C1 segment of cervical spinal cord (tissue), 14 donors: ENCODE measurements at places on chromosomes 1 and 21.

DNA sequence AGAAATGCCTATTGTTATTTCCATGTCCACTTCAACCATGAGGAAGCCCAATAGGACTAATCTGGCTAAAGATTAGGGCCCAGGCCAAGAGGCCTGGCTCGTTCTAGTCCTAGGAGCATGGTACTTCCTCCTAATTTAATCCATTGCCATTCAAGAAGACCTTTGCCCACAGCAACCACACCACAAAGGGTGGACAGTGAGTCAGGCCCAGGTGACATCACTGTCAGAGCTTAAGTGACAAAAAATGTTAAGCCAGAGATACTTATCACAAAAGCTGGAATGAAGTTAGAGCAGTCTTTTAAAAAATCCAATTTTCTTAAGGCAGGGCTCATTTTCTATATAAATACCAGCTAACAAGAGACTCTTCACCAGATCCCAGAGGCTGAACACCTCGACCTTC, at the start of gene SPRR3:
Gene SPRR3 (plus strand): TSS at position 368 of the 400 bp plus-strand sequence. CDS start 1,272 bp downstream, outside the sequence.
- DNase-seq, result no peak

DNA sequence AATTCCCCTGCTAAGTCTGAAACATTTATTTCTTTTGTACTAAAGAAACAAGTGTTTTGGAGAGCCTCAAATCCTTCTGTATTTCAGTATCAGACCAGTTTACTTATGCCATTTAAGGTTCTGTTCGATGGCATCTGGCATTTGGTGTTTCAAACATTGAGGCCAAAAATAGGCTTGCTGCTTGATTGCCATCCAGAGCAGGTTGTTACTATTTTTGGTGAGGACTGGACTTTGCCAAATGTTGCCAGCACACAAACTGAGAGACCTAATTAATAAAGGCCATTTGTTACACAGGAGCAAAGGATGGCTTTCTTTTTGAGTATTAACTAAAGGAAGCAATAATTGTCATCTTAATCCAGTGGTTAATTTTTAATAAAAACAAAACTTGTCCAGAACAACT, 26.2 kb downstream of the VPS45 start:
- no peak for DNase-seq

GRCh38 chr1:206583707-206584648, 28.3 kb downstream of the EIF2D start:
- peak; percentile 68 for DNase-seq

DNA sequence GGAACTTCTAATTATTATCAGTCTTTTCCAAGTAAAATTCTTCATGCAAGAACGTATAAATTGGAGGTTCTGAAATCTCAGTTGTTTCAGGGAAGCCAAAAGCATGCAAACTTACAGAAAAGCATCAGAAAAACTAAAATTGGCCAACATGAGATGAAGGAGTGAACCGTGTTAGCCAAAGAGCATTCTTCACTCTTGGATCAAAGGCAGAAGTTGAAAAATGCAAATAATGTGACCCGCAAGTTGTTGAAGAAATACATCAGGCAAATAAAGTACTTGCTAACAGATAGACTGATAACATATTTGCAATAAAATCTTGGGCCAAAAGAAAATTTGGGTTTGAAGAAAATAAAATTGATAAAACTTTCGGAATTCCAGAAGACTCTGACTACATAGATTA, 29.6 kb downstream of the DIPK1A start:
- DNase-seq, result no peak

- DNase-seq, result no peak
These were observed 118.7 kb upstream of the KIF26B start for GRCh38 chr1:245036102-245036501.

DNA sequence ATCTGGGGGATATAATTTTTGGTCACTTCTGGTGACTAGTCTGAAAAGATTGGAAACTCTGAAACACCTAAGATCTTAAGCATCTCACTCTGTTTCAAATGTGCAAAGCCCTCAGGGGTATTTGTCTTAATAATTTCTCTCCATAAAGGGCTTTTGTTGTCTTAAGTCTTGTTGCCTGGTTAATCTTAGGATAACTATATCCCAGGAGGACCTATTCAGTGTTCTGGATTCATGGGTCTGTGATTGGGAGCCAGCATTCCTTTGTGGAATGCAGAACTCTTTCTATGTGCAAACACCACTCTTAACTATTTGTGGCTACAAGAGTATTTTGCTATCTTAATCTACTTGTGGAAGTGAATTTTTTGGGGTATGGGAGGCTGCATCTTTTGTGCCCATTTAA, 1573.0 kb upstream of the PRMT6 start:
- no peak for DNase-seq

GRCh38 chr1:13817906-13818305, 117.9 kb downstream of the PRDM2 start:
- no peak for DNase-seq

GRCh38 chr21:28099001-28099705, 893.5 kb downstream of the LTN1 start:
- no peak for DNase-seq

DNA sequence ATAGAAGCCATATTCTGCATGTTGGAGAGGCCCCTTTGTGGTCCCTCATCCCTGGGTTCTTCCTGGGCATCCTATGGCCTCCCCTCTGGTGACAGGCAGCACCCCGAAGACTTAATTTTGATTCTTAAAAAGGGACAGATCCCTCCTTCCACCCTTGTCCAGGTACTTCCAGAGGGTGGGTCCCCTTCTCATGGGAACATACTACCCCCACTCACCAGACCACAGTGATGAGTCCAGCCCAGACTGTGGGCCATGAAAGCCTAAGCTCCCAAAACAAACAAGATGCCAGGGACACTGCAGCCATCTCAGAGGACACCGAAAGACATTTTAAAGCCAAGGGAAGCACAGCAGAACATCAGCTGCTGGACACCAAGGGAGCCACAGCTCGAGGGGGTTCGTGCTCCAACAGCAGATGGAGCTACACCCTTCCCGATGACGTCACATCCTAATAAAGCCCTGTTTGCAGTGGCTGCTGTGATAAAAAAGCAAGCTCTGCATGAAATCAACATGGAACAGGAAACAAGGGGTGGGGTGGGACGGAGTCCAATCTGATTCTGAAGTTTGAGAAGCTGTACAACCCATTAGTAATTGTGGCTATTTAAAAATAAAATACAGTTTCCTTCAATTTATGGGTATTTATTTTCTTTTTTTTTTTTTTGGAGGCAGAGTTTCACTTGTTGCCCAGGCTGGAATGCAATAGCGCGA, 32.4 kb downstream of the GNB1 start:
- DNase-seq, result no peak

- no peak for DNase-seq
These were observed 28.2 kb downstream of the LACTBL1 start for GRCh38 chr1:22944346-22945055.

DNA sequence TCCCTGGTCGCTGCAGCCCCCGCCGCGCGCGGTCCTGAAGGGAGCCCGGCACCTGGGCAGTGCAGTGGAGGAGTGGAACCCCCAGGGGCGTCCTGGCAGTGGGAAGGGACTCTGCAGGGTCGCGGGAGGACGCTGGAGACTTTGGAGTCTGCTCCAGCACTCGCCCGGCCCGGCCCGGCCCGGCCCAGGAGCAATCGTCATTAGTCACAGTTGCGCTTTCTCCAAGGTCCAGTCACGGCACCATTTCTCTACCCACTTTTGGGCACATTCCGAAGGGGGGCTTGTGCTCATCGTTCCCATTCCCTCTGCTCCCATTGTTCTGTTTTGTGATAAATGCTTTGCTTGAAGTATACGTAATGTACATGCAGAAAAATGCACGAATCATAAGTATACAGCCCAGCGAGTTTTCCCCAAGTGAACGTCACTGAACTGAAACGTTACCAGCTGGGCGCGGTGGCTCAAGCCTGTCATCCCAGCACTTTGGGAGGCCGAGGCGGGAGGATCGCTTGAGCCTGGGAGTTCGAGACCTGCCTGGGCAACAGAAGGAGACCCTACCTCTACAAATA, 999 bp downstream of the THAP3 start:
- DNase-seq, result no peak

DNA sequence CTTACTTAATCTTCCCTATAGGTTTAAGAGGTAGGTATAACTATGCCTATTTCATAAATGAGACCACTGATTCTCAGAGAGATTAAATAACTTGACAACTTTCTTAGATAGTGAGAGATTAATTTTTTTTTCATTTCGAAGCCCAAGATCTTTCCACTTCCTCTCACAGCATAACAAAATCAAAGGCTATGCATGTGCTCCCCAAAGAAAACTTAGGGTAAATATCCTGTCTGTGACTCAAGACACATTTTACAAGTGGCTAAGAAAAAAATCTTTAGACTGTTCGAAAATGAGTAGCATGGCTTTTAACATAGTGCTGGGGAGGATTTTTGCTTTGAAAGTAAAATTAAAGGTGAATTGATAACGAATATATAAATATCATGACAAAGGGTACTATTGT, 8.2 kb upstream of the C1orf141 start:
- DNase-seq, result no peak

- DNase-seq, result no peak
These were observed 6.7 kb upstream of the NADK start for GRCh38 chr1:1784933-1785332.

DNA sequence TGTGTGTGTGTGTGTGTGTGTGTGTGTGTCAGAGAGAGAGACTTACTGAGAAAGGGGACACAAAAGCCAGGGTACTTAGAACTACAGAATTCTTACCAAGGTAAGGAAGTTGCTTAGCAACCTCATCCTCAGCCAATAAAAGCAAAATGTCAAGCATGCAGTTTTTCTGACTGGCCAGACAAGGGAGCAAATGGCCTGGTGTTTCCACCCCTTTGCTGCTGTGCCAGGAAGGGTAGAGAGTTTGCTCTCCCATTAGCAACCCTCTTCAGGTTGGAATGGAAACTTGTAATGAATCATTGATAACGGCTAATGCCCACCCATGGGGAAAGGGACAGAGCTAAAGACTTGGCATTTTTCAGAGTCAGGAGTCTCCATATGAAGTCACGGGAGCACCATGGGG, 10.6 kb downstream of the RXRG start:
- DNase-seq, result no peak
